GM03348 (cell line): ENCODE measurements at places on chromosomes 5 and 9.

GRCh38 chr9:125655066-125655633 is 51.9 kb downstream of the MAPKAP1 start:
- DNase-seq = no peak

DNA sequence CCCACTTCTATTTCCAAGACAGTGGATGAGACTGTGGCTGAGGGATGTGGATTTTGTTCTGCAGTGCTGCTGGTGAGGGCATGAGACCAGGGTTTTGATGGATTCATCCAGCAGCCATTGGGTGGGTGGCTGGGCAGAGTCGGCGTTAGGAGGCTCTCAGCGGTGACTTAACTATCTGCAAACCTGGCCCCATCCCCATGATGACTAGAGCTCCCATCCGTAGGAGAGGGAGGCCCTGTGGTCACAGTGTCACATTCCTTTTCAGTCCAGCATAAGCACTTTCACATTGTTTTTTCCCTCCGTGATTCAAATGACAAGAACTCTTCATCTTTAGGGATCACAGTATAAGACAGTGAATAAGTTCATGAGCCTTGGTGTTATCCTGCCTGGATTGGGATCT is 60.4 kb upstream of the SPRY4 start:
- DNase-seq = peak; percentile 79

- no peak for DNase-seq
Observed at GRCh38 chr5:110817459-110817858, 78.7 kb downstream of the SLC25A46 start.

DNA sequence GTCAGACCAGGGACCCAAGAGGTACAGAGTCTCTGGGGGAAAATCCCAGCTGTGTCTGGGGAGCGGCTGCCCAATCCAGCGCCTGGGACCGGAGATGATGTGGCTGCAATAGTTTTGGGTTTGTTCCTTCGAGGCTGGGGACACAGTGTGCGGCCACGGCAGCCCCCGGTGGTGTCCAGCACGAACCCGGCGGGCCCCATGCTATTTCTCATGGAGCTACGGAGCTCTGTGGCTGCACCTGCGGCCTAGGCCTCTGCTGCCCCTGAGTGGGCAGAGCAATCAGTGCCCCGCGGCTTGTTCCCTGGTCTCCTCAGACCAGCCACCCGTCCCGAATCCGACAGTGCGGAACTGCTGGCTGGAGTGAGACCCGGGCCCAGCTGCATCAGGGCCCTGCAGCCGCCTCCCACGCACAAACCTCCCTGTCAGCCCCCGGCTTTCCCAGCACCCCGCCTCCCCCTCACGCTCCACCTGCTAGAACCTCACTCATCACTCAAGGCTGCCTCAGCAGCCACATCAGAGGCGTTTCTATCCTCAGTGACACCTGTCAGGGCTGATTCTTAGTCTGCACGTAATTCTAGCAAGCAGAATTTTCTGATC is 29.0 kb downstream of the SARDH start:
- no peak for DNase-seq

GRCh38 chr9:37801287-37801850 is 772 bp downstream of the DCAF10 start:
- peak; percentile 60 for DNase-seq

DNA sequence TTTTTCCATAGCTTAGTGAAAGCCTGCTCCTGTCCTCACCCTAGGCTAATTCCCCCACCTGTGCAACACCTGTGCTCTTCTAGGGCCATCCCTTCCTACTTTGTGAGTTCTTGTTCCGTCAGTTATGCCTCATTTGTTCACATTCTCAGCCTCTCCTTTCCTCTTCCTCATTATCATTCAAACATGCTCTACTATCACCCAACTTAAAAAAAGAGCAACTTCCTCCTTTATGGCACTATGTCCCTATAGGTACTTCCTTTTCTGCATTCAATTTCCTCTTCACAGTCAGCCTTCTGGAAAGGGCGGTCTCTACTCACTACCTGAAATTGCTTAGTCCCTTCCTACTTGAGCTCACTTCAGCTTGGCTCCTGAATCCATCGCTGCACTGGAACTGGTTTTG is 111.8 kb upstream of the LHFPL2 start:
- no peak for DNase-seq

- no peak for DNase-seq
Observed at GRCh38 chr5:132819468-132819867, 6.4 kb downstream of the SOWAHA start.
